ENCODE measurements at places on chromosomes 5 and 9.

DNA sequence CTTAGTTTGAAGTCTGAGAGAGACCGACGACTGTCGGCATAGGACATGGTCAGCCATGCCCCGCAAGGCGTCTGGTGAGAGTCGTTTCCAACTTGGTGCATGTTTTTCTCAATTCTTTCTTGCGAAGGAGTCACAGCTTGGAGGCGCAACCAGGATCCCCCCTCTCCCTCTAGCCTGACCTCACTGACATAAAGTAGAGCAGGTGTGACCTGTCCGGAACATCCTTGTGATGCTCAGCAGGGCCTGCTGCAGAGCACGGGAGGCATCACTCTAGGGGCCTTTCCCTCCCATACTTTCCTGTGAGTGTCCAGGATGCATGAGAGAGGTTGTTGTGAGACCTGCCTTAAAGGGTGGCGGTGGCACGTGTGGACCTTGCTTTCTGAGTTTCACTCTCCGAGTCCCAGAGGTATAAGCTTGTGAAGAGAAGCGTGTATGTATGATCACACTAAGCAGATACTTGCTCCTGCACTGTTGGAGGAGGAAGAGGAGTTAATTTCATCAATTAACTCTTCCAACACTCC is 5.0 kb downstream of the TENT4A start:
- no peak for ATAC-seq

DNA sequence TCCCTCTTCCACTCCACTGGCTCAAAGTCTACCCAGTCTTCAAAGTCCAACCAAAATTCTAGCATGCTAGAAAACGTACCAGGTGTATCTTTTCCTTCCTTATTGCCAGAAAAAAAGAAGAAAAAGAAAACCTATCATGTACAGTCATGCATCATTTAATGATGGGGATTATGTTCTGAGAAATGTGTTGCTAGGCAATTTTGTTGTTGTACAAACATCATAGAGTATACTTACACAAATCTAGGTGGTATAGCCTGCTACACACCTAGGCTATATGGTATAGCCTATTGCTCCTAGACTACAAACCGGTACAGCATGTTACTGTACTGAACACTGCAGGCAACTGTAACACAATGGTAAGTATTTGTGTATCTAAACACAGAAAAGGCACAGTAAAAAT is 104.8 kb downstream of the SREK1 start:
- ATAC-seq: no peak

DNA sequence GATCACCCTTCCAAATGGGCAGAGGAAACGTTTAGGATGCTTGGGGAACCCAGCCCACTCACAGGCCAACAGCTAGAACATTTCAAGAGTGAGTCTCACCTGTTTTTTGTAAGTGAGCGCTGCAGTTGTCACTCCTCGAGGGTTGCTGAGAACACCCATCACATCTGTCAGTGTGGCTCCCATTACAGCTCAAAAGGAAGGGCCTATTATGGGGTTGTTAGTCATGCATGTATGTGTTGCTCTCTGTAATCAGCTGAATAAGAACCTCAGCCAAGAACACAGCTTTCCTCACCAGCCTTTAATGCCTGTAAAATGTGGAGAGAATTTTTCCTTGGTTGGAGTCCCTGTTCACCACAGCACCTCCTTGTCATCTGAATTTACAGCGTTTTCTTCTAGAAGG is 196.3 kb upstream of the KLF4 start:
- ATAC-seq: no peak

GRCh38 chr9:115050002-115050490 is 67.9 kb downstream of the TNC start:
- no peak for ATAC-seq

GRCh38 chr5:144463481-144464223 is 293.0 kb downstream of the KCTD16 start:
- ATAC-seq: no peak

GRCh38 chr5:148957591-148958202 is 105.2 kb downstream of the SH3TC2 start:
- no peak for ATAC-seq

- no peak for ATAC-seq
These were observed 551.7 kb downstream of the RAB3C start for GRCh38 chr5:59134471-59135163.

DNA sequence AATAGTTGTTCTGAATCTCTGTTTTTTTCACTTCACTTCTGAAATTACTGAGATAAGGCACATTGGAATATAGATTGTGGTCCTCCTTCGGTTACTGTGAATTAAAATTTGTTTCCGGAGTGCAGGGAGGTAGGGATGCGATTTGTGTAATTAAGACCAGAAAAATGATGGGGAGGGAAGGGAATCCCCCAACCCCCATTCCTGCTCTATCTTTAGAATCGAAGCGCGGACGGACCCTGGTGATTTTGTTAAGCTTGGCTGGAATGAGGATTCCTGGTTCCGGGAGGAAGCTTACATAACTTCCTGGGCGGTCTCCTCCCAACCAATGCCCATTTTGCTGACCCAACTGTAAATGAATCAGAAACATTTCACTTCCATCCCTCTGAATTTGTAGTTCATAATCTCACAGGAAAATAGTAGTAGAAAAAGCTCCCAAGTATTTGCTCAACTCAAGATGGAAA is 220.1 kb upstream of the MSX2 start:
- ATAC-seq: no peak

DNA sequence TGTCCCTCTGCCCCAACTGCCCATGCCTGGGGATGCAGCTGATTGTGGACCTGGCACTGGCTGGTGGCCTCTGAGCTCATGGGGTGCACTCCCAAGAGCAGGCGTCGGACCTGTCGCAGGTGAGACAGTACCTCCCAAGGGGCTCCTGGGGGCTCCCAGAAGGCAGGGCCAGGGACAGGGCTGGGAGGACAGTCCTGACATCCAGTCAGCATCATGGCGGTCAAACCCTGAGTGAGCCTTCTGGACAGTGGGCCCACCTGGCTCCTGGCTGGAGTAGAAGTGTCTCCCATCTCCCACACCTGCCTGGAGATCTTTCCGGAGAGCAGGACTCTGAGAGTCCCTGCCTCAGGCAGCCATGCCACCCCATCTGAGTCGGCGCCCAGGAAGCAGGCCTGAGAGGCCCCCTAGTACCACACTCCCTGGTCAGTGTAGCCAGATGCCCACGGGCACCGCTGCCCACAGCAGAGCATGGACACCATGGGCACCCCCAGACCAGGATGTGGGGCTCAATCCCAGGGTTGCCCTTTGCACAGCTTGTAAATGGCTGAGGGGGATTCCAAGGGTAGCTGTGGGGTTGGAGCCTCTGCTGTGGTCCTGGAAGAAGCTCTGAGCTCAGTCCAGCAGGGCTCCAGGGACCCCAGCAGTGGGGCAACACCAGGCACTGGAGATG is 6.6 kb downstream of the LCN9 start:
- ATAC-seq: no peak

GRCh38 chr5:98780390-98780789 is 6.9 kb downstream of the RGMB start:
- no peak for ATAC-seq

- ATAC-seq: no peak
These were observed 150.7 kb upstream of the IRX2 start for GRCh38 chr5:2902186-2902585.

GRCh38 chr5:143205386-143205785 is 198.1 kb downstream of the NR3C1 start:
- ATAC-seq: no peak

DNA sequence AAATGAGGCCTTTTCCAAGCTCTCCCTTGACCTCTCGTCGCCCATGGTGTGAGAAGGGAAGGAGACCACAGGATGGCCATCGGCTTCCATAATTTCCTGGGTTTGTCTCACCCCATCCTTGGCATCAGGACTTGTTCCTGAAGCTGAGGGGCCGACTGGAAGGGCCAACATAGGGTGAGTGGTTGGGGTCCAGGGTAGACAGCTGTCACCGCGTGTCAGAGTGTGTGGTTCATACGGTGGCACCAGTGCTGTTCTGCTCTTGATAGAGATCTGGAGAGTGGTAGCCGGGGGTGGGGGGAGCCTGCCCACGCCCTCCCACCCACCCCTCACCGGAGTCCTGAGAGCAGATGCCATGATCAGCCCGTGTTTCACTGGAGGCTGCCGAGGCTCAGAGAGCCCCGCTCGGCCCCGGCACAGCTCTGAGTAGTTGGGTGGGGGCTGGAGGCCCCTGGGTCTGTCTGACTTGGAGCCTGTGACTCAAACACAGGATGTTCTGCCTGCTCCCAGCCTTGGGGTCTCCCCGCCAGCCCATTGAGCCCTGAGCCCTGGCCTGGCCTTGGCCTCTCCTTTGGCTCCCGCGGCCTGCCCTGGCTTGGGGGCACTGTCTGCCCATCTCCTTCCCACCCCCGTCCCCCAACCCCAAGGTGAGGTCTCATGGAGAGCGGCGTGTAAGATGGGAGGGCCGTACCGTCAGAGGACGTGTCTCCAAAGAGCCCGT is 53.1 kb upstream of the IER5L start:
- no peak for ATAC-seq

DNA sequence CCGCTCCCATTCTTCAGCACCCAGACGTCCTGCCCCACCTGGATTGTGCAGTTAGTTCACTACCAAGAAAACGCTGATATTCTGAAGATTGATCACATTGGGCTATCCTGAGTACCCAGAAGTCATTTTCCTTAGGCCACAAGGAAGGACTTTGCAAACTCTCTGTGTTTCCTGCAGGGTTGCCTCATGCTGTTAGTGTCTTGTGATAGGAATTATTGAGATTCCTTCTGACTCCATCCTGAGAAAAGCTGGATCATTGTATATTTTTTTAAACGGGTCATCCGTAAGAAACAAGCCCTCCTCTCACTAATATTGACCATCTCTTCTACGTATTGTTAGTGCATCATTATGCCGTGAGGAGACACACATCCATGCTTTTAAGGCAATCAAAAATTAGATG is 96.0 kb upstream of the DAPK1 start:
- no peak for ATAC-seq

DNA sequence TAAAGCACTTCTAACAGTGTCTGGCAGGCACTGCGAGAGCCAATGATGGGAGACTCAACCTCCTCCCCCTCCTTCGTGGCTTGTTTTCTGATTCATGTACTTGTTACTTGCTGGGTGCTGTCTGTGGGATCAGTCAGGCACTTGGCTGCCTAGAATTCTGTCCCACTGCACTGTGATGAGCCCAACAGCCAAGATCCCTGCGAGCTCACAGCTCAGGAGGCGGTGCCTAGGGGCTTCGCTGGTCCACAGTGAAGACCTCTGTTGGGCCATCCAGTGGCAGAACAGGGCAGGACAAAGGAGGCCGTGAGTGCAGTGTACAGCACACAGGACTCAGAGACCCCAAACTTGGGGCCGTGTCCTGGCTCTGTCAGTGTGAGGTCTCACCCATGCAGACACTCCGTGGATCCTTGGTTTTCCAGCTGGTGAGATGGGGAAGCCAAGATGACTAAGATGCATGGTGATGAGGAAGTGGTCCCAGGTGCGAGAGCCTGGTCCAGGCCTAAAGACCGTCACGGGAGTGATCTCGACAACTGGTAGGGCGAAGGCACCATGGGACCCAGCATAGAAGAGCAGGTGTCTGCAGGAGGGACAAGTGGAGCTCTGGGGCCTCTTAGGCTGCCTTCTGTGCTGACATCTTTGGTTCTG is 19.5 kb downstream of the MYMK start:
- no peak for ATAC-seq

DNA sequence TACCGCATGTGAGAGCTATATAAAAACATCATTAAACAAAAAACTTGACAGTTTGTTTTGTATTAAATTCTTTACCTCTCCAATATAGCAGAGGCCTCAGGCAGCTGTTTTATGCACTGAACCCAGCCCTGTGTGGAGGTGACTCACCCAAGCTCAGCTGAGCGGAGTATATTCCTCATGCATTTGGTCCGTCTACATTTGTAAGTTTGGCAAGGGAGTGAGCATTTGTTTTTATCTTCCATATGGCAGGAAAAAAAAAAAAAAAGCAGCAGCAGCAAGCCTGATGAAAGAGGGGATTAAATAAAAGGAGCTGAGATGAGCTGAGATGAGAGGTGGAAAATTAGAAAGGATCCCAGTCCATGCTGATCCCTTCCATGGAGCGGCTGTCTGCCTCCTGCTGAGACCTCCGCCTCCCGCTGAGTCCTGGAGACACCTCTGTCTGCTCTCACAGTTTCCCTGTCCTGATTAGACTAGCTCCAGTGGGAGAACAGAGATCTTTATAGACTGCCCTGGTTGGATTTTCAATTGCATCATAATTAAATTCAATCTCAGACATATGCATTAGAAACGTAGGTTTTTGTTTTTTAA is 112.0 kb upstream of the CTNND2 start:
- ATAC-seq: no peak

DNA sequence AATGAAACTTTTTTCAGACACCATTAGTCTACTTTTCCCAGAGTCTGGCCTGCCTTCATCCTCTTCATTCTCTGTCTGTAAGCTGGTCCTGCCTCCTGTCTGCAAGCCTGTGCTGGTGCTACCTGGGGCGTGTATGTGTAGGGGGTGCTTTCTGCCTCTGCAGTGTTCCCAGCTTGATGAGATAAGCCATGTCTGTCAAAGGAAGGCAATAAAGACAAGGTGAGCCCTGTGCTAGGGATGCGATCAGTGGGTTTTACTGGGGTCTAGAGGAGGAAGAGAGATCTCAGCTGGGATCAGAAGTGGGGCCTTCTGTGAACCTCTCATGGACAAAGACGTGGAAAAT is 78.0 kb upstream of the TGFBR1 start:
- ATAC-seq: no peak

- no peak for ATAC-seq
These were observed 7.5 kb downstream of the NDFIP1 start for GRCh38 chr5:142115937-142116614.

GRCh38 chr5:91076138-91076537 is 307.0 kb downstream of the ARRDC3 start:
- no peak for ATAC-seq

DNA sequence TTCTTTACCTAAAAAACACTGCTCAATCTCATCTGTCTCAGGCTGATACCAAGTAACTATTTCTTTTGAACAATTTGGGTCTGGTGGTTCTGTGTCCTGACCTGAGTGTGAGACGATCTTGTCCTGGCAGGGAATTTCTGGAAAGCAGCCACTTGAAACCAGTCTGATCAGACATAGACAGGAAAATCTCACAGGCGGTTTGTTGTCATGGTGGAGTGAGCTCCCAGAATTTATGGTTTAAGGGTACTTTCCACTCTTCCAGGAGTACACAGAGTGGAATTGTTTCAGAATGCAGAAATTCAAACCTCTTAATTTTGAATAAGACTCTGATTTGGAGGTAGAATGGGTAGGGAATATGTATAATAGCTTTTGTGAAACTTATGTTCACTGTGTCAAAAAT is 268.2 kb downstream of the ISL1 start:
- no peak for ATAC-seq

- no peak for ATAC-seq
These were observed 35.8 kb upstream of the PIP5K1B start for GRCh38 chr9:68669218-68669617.
